ENCODE measurements at places on chromosomes 1 and 21. TPM values are rescaled to one million over a fixed set of nuclear protein-coding genes. Genes with fewer than 3 reads are reported as not detected.

GRCh38 chr1:213244664-213245091 is 193.6 kb downstream of the RPS6KC1 start:
- H3K4me1 ChIP-seq, result no peaks in the 10 kb centered on the region
- no peak overlapping the region for H3K27ac ChIP-seq
- no peaks in the 10 kb centered on the region for H3K27me3 ChIP-seq
- no peak overlapping the region for H3K4me3 ChIP-seq

- H3K27me3 ChIP-seq, result peaks cover 46% of the 10 kb centered on the region
- H3K4me3 ChIP-seq, result no peak overlapping the region
- H3K4me1 ChIP-seq, result peaks cover 18% of the 10 kb centered on the region
- H3K27ac ChIP-seq, result no peak overlapping the region
- H3K36me3 ChIP-seq, result no peaks in the 10 kb centered on the region
These were observed 1.4 kb downstream of the ARHGEF16 start for GRCh38 chr1:3455670-3456448.

DNA sequence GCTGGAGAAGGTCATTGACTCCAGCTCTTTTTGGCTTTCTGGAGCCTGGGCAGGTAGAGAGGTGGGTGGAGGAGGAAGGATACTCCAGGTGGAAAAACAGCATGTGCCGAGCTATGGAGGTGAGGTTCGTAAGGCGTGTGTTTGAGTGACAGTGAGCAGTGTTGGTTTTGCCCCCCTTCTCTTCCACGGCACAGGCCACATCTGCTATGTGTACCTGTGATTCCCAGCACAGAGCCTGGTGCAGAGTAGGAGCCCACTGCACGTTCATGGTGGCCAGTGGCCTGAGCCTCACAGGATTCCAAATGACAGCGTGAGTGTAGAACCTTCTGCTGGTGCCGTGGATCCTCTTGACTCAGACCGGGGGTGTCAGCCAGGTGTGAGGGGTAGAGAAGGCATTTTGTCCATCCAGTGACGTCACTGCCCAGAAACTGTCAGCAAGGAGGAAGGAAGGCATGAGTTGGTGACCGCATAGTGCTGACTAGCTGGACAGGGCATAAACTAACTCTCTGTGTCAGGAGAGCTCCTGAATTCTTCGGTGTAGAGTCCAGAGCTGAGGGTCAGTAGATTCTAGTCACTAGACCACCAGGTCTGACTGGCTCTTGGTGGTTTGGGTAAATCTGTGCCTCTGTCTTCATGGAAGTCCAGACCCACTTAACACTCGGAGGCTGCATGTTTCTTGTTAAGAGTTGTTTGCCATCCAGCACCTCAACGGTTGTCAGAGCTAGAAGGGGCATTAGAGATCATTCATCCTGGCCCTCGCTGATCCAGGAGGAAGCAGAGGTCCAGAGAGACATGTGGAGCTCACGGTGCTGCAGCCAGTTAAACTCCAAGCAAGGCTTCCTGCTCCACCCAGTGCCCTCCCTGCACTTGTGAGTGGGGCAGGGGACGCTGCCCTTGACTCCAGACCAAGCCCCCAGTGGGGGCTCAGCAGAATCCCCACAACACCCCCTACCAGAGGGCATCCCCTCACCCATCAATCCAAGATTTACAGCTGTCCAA is 3.8 kb downstream of the QSOX1 start:
- H3K27ac ChIP-seq, result no peak overlapping the region
- DNase-seq, result no peak
- H3K27me3 ChIP-seq, result no peaks in the 10 kb centered on the region
- peaks cover 15% of the 10 kb centered on the region for H3K4me1 ChIP-seq

The KPRP gene
- not detected for total RNA-seq

DNA sequence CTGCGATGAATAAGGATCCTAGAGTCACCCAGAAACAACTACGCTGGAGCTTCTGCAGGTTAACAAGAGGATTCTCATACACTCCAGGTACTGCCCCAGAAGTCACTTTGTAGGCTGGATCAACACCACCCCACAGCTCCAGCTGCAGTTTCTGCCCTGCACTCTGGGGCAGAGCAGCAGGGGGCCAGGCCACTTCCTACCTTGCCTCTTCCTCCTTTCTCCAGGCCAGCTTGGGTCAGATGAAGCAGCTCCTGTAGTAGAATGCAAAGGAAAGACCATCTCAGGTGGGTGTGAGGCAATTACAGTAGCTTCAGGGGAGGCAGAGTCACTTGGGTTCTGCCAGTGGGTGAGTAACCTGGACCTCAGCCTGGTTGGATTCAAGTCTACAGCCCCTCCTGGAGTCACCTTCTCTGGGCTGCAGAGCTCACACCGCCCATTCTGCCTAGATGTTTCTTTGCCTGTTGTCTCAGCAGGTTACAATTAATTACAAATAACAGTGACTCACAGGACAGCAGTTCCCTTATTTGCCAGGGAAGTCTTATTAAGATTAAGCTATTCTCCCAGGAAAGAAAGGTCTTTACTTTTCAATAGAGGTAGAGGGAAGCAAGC is 24.4 kb upstream of the BCAR3 start:
- peaks cover 20% of the 10 kb centered on the region for H3K4me1 ChIP-seq
- H3K27ac ChIP-seq, result no peak overlapping the region
- H3K36me3 ChIP-seq, result no peaks in the 10 kb centered on the region
- no peaks in the 10 kb centered on the region for H3K27me3 ChIP-seq
- no peak for DNase-seq
- no peak overlapping the region for H3K4me3 ChIP-seq

The TGFB2 gene
- total RNA-seq, result 11.8 TPM

The AMY2A gene
- not detected for total RNA-seq

The PLEKHA6 gene
- total RNA-seq, result 7.4 TPM

- H3K4me3 ChIP-seq, result no peak overlapping the region
- no peak overlapping the region for H3K27ac ChIP-seq
- no peaks in the 10 kb centered on the region for H3K27me3 ChIP-seq
These were observed 3.2 kb downstream of the SLAMF6 start for GRCh38 chr1:160519642-160520435.

- H3K36me3 ChIP-seq, result peaks cover 9% of the 10 kb centered on the region
- no peak overlapping the region for H3K27ac ChIP-seq
- H3K4me3 ChIP-seq, result no peak overlapping the region
- no peaks in the 10 kb centered on the region for H3K27me3 ChIP-seq
- no peak for DNase-seq
These were observed 24.6 kb upstream of the KIF1B start for GRCh38 chr1:10185759-10186158.

GRCh38 chr1:51328279-51328678 is 2.1 kb downstream of the TTC39A start:
- H3K27me3 ChIP-seq, result no peaks in the 10 kb centered on the region
- H3K27ac ChIP-seq, result no peak overlapping the region
- DNase-seq, result no peak
- no peaks in the 10 kb centered on the region for H3K36me3 ChIP-seq
- H3K4me3 ChIP-seq, result no peak overlapping the region

DNA sequence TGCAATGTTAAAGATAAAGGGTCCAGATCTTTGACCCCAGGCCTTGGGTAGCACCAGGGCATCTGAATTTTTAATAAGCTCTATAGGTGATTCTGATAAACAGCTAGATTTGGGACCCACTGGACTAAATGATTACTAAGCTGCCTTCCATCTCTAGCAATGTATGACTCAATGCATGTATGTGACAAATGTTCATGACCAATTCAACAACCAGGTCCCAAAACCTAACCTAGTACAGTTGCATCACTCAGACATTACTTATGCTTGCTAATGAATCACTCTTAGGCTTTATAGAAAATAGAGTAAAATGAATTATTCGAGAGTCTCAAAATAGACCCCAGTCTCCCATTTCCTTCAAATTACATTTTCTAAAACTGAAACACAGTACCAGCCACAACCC is 35.5 kb downstream of the RCAN1 start:
- H3K4me1 ChIP-seq, result peaks cover 40% of the 10 kb centered on the region
- no peak overlapping the region for H3K4me3 ChIP-seq
- H3K36me3 ChIP-seq, result no peaks in the 10 kb centered on the region
- no peaks in the 10 kb centered on the region for H3K27me3 ChIP-seq

GRCh38 chr1:233664253-233664652 is 50.3 kb downstream of the KCNK1 start:
- no peaks in the 10 kb centered on the region for H3K4me1 ChIP-seq
- H3K27ac ChIP-seq, result no peak overlapping the region
- H3K36me3 ChIP-seq, result no peaks in the 10 kb centered on the region
- no peak overlapping the region for H3K4me3 ChIP-seq
- H3K27me3 ChIP-seq, result no peaks in the 10 kb centered on the region

The IL23R gene
- not detected for total RNA-seq

The MCM3AP gene
- total RNA-seq, result 92.8 TPM

DNA sequence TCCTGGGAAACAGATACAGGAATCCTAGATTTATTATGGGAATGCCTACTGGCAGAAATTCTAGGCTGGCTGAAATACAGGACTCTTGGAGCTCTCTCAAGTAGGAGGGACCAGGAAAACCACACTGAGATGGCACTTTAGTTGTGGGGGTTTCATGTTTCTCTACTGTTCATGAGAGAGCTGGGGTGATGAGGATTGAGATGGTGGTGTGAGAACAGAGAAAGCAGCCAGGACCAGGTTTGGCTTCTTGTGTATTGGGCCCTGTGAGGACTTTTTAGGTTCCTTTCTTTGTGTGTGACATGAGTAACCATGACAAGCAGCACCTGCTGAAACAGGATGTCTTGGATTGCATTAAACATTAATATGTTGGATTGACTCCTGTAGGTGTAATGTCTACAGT is 4.9 kb downstream of the ARID1A start:
- H3K4me1 ChIP-seq, result no peaks in the 10 kb centered on the region
- H3K27me3 ChIP-seq, result no peaks in the 10 kb centered on the region
- no peak for DNase-seq

DNA sequence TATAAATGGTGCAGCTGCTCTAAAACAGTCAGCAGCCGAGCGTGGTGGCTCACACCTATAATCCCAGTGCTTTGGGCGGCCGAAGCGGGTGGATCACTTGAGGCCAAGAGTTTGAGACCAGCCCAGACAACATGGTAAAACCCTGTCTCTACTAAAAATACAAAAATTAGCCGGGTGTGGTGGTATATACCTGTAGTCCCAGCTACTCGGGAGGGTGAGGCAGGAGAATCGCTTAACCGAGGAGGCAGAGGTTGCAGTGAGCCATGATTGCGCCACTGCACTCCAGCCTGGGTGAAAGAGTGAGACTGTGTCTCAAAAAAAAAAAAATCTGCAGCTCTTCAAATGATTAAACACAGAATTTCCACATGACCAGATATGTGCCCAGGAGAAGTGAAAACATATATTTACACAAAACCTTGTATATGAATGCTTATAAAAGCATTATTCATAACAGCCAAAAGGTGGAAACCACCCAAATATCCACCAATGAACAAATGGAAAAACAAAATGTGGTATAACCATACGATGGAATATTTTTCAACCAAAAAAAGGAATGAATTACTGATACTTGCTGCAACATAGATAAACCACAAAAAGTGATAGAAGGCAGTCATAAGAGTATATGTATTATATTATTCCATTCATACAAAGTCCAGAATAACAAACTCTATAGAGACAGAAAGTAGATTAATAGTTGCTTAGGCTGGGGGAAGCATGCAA is 14.1 kb downstream of the EPS15 start:
- no peak for DNase-seq
- no peaks in the 10 kb centered on the region for H3K4me1 ChIP-seq
- H3K27ac ChIP-seq, result no peak overlapping the region
- no peak overlapping the region for H3K4me3 ChIP-seq
- H3K36me3 ChIP-seq, result no peaks in the 10 kb centered on the region

- H3K4me3 ChIP-seq, result no peak overlapping the region
- DNase-seq, result no peak
- H3K4me1 ChIP-seq, result no peaks in the 10 kb centered on the region
- H3K36me3 ChIP-seq, result peaks cover 24% of the 10 kb centered on the region
- no peaks in the 10 kb centered on the region for H3K27me3 ChIP-seq
- no peak overlapping the region for H3K27ac ChIP-seq
These were observed 25.0 kb downstream of the SZT2 start for GRCh38 chr1:43414634-43415223.

DNA sequence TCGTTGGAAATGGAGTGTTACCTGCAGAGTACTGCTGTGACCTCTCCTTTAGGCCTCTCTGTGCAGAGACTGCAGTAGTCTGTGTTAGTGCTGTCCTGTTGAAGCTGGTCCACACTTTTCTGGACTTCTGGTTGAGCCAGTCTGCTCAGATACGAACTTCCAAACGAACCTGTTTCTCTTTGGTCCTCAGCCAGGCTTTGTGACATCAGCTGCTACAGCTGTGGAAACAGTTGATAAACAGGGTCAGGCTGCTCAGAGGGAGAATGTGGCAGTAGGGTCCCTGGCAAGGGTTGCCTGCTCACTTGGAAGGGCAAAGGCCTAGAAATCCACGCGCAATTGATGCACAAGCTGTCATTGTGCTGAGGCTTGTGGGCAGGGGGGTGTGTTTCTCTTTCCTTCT is 98.8 kb downstream of the NOS1AP start:
- H3K27ac ChIP-seq, result peak overlapping the region; percentile 33
- DNase-seq, result no peak
- H3K4me3 ChIP-seq, result no peak overlapping the region
- no peaks in the 10 kb centered on the region for H3K4me1 ChIP-seq

- no peak overlapping the region for H3K4me3 ChIP-seq
- H3K27me3 ChIP-seq, result peaks cover 37% of the 10 kb centered on the region
- no peaks in the 10 kb centered on the region for H3K36me3 ChIP-seq
- no peak overlapping the region for H3K27ac ChIP-seq
These were observed 342.1 kb downstream of the MATN1 start for GRCh38 chr1:30381266-30381665.

The PLCH2 gene
- total RNA-seq, result 1.1 TPM

DNA sequence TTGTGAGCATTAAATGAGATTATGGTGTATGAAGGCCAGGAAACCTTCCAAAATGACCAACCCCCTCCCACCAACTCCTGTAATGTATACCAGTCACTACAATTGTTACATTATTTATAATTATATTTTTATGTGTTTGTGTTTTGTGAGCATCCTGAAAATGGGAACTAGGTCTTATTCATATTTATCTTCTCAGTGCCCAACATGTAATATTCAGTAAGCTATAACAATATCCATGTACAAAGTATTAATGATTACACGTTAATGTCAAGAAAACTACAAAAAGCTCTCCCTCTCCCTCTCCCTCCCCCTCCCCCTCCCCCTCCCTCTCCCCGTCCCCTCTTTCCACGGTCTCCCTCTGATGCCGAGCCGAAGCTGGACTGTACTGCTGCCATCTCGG is 19.0 kb upstream of the ASAP3 start:
- no peak overlapping the region for H3K4me3 ChIP-seq
- no peaks in the 10 kb centered on the region for H3K36me3 ChIP-seq
- no peak for DNase-seq
- no peaks in the 10 kb centered on the region for H3K27me3 ChIP-seq

GRCh38 chr1:1179983-1180861 is 6.5 kb downstream of the TTLL10 start:
- no peak overlapping the region for H3K4me3 ChIP-seq
- H3K4me1 ChIP-seq, result no peaks in the 10 kb centered on the region
- H3K27ac ChIP-seq, result no peak overlapping the region
- no peaks in the 10 kb centered on the region for H3K36me3 ChIP-seq
- DNase-seq, result no peak

GRCh38 chr1:64663668-64664067 is 81.2 kb upstream of the RAVER2 start:
- no peak overlapping the region for H3K27ac ChIP-seq
- H3K4me1 ChIP-seq, result no peaks in the 10 kb centered on the region
- H3K36me3 ChIP-seq, result peaks cover 5% of the 10 kb centered on the region
- H3K27me3 ChIP-seq, result no peaks in the 10 kb centered on the region
- no peak overlapping the region for H3K4me3 ChIP-seq
- no peak for DNase-seq

GRCh38 chr1:182739545-182739944 is 50.0 kb upstream of the NPL start:
- H3K36me3 ChIP-seq, result no peaks in the 10 kb centered on the region
- H3K4me1 ChIP-seq, result no peaks in the 10 kb centered on the region
- DNase-seq, result no peak
- no peak overlapping the region for H3K4me3 ChIP-seq
- no peak overlapping the region for H3K27ac ChIP-seq

GRCh38 chr1:202018468-202019234 is 8.3 kb downstream of the ELF3 start:
- no peak for DNase-seq
- no peak overlapping the region for H3K4me3 ChIP-seq
- no peak overlapping the region for H3K27ac ChIP-seq
- H3K36me3 ChIP-seq, result no peaks in the 10 kb centered on the region
- H3K4me1 ChIP-seq, result no peaks in the 10 kb centered on the region
